ENCODE measurements at places on chromosomes 11 and 22.

- peak; percentile 93 for DNase-seq
Measured at GRCh38 chr11:65298131-65298535, 16.5 kb upstream of the CDC42EP2 start.

- DNase-seq = no peak
Measured at GRCh38 chr11:62466444-62466843, 47.6 kb downstream of the SCGB1A1 start.

DNA sequence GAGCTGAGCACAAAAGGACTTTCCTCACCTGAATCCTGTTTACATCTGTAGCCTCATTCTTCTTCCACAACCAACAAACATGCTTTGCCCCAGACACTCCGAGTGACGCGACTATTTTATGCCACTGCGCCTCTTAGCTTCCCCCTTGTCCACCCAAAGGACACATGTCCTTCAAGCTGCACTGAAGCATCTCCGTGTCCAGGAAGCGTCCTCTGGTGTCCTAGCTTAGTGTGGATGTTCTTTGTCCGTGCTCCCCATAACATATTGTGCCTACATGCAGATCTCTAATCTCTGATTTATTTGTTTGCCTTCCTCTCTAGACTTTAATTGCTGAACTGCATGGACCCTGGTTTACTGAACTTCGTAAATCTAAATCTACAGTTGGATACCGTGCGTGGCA lies 20.1 kb upstream of the CECR2 start:
- DNase-seq = no peak

DNA sequence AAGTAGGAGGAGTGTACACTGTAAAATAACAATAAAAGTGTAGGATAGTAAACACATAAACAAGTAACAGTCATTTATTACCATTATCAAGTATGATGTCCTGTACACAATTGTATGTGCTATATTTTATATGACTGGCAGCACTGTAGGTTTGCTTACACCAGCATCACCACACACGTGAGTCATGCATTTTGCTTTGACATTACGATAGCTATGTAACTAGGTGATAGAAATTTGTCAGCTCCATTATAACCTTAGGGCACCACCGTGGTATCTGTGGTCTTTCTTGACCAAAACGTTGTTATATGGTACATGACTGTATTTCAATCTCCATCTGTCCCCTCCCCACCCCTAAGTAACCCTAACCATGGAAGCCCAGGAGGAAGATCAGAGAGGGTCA lies 1.1 kb downstream of the DNAL4 start:
- DNase-seq = no peak

DNA sequence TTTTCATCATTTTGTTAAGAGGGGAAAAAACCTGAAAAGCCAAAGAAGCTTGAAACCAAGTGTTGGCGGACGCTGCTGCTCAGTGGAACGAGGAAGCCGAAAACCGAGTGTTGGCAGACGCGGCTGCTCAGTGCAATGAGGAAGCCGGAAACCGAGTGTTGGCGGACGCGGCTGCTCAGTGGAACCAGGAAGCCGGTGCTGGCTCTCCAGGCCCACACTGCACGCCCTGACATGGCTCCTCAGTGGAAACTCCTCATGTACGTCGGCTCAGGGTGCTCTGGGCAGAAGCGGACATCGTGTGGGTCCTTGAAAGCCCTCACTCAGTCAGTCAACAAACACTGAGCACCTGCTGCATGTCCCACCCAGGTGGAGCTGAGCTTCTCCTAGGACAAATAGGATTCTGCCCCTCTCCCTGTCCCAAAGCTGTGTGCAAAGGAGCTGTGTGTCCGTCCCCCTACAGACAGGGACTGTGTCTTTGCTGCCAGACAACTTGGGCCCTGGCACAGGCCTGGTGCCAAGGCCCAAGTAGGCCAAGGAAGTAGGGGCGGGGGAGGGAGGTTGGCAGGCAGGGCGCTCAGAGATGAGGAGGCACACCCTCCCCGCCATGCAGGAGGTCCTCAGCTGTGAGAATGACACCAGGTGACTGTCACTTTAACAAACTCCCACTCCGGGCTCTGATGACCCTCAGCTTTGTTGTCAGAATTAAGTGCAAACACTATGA lies 37.3 kb downstream of the PHF21B start:
- DNase-seq = peak; percentile 30

DNA sequence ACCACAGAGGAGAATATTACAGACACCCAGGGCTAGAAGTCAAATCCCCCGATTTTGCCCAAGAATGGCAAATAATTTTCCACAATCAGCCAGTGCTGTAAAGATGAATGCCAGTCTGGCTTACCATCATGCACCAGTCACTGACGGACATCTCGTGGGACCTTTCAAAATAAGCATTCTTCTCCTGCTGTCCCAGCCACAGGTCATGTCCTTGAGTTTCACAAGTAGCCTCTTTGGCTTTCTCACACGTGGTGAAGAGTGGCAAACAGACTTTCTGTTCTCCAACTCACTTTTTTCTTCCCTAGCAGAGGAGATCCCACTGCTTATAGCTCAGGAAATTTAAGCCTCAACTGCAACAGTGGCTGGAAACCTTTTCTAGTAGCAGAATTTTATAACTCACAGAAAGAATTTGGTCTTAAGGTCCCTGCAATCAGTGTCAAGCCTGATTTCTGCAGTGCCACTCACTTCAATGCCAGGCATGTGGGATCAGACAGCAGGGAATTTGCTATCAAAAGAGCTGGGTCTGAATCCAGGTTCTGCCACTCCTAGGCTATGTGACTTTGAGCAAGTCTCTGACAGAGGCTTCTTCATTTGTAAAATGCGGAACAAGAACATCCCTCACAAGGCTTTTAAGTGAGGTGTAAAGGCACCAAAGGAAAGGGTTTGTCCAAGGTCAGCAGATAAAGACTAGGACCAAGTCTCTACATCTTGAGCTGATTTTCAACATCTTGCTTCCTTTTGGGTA lies 3.6 kb downstream of the PIK3IP1 start:
- no peak for DNase-seq

DNA sequence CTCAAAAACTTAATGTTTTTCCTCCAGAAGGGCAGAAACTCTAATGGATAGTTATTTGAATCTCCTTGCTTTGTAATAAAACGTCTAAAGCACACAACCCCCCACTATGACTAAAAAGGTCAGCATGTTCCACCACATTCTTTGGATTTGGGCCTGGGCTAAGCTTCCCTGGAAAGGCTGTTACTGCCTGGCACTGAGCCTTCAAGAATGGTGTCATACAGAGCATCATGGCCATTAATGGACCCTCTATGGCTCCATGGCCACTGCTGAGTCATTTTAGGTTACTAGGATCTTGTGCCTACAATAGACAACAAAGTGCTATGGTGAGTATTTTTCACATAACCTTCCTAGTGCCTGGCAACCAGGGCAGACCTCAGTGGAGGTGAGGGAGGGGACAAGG lies 242.6 kb upstream of the FAT3 start:
- DNase-seq = peak; percentile 60

- no peak for DNase-seq
Measured at GRCh38 chr11:16225623-16226022, 130.7 kb downstream of the SOX6 start.

GRCh38 chr11:116793772-116794097 lies 2.1 kb upstream of the APOA5 start:
- DNase-seq = no peak

DNA sequence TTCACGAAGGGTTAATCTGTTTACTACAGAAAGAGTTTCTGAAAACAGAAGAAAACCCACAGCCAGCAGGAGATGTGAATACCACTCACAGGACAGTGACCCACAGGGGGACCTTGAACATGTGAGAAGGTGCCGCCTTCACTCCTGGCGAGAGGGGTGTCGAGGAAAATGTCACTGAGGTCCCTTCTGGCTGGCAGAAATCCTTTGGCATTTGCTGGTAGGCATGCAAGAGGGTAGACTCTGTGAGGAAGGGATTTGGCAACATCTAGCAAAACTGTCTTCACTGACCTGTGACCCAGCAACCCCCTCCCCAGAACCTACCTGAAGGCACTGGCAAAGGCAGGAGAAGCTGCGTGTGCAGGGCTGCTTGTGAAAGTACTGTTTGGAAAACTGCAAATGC lies 8.6 kb downstream of the KCNQ1 start:
- DNase-seq = no peak

DNA sequence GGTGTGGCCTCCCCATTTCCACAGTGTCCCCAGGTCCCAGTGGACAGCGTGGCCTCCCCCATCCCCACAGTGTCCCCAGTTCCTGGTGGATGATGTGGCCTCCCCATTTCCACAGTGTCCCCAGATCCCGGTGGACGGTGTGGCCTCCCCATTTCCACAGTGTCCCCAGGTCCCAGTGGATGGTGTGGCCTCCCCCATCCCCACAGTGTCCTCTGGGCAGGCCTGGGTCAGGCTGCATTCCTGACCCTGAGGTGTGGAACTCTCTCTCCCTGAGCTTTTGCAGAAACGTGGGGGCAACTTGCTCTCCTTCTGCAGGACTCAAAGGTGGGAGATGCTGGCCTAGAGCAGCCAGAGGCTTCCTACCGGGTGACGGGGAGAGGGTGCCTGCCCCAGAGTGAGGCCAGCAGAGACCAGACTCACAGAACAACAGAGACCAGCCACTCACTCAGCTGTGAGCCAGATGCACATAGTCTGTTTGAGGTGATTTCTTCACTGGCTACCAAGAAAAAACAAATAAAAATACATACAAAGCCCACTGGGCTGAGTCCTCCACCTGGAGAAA lies 85.8 kb upstream of the FGF3 start:
- DNase-seq = no peak

- no peak for DNase-seq
Measured at GRCh38 chr11:17721242-17721999, 2.0 kb downstream of the MYOD1 start.

DNA sequence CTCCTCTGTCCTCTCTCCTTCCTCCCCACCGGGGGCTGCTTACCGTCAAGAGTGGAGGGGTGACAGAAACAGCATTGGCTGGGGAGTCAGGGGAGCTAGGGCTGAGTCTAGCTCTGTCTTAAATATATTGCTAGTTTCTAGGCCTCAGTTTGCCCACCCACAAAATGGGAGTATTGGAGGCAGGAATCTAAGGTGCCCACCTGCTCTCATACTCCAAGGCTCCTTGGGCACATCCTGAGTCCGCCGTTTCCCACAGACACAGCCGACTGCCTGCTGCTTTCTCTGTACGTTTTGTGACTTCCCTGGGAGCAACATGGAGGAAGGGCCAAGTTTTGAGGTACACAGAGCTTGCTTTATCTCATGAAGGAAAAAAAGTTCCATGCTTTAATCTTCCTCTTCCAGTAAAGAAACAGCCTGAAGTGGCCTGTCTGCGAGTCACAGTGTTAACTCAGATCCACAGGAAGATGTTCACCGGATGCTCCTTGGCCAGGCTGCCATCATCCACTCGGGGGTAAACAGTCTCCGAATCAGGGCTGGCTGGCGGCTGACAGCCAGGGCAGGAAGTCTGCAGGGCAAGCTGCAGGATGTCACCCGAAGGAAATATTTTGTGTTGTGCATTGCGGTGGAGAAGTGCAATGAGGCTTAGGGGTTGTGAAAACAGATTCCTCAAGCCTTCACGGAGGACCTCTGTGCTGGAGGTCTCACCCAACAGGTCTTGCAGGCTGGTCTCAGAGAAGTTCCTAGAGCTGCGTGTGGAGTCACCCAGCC lies 11.0 kb upstream of the CERK start:
- no peak for DNase-seq

- no peak for DNase-seq
Measured at GRCh38 chr11:100930185-100930778, 199.3 kb downstream of the PGR start.

GRCh38 chr22:25419247-25420113 lies 145.0 kb upstream of the GRK3 start:
- DNase-seq = peak; percentile 40

DNA sequence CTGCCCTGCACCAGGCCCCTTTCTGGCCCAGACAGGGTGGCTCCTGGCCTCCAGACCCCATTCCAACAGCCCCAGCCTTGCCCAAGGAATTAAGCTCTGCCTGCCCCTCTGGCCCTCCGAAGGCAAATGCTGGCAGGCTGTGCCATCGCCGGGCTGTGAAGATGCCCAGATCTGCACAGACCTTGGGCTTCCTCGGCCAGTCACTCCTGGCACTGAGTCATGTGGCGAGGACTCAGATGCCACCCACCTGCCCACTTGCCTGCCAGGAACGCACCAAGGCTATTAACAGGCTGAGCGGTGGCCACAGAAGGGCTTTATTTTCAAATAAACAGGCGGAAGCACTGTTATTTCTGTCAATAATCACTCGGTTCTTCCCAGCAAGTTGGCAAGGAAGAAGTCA lies 50.3 kb upstream of the TTLL12 start:
- DNase-seq = no peak

DNA sequence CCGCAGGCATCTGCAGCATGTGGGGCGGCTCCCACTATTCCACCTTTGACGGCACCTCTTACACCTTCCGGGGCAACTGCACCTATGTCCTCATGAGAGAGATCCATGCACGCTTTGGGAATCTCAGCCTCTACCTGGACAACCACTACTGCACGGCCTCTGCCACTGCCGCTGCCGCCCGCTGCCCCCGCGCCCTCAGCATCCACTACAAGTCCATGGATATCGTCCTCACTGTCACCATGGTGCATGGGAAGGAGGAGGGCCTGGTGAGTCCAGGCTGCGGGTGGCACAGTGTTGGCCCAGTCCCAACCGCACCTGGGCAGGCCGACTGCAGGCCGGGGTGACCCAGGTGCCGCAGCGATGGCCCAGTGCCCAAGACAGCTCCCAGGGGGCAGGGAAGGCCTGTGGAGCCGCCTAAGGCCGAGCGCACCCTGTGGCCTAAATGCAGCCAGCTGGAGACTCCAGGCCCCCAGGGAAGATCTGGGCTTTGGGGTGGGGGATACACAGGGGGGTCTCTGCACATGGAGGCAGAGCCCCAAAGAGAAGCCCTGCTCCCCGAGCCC lies 31.3 kb downstream of the MUC5B start:
- DNase-seq = no peak

DNA sequence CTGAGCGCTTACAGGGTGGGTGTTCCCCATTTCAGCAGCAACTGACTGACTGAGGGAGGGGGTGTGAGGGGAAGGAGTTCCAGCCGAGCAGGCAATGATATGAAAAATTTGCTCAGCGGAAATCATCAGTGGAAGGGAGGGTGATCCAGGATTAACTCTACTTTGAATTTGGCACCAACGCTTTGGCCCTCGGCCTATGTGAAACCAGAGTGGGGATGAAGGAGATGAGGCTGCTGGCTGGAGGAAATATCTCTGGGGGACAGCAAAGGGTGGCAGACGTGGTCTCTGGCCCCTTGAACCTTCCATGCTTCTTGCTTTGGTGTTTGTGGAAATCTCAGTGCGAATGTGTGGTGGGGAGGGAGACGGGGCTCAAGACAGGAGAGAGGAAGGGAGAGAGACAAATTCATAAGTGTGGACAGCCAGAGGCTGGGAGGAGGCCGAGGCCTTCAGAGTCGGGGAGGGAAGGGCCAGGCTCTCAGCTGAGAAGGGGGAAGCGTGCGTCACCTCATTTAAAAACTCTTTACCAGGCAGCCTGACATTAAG lies 83.6 kb downstream of the FDX1 start:
- peak; percentile 79 for DNase-seq

GRCh38 chr22:41974691-41975290 lies 5.5 kb downstream of the SEPTIN3 start:
- DNase-seq = no peak

GRCh38 chr11:102453302-102453695 lies 734 bp upstream of the TMEM123 start:
- DNase-seq = no peak

- no peak for DNase-seq
Measured at GRCh38 chr11:120169981-120170698, 32.2 kb upstream of the TRIM29 start.

Data from right hindlimb (tissue), 1 donor.